ENCODE measurements at places on chromosomes 16 and 17.

GRCh38 chr16:66948134-66948836 lies 12.8 kb upstream of the CES3 start:
- no peak for DNase-seq

DNA sequence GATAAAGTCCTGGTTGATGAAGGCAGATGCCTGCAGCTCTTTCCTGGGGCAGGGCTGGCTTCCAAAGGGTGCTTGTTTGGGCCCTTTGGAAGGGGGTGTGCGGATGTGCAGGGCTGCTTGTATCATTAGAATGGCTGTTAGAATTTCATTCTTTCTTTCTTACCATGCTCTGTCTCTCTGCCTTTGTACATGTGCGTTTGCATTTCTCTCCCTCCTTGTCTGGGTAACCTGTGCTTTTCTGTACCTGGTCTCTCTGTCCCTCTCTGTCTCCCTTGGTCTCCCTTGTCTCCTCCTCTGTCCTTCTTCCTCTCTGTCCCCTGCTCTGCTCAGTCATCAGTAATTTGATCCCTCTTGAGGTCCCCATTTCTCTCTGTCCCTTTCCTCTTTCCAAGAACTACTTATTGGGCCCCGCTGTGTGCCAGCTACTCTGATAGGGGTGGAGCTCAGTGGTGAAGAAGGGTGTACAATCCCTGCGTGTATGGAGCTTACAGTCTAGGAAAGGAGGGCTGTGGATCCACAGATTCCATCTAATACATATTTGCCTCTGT lies 69.3 kb downstream of the PLCG2 start:
- DNase-seq: no peak

DNA sequence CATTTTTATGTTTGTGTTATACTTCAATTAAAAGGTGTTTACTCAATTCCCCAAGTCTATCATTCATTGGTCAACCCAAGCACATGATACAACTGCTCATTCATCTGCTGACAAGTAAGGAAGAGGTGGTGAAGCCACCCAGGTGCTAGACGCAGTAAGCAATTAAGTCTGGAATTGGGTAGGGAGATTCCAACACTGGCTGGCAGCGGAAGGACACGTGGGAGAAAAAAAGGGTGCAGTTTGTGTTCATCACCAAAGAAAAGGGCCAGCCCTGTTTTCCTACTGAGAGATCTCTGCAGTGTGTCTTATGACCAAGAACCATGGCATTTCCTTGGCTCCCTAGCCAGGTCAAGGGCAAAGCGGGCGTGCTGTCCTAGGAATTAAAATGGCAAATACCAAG lies 11.8 kb upstream of the ZNF23 start:
- DNase-seq: no peak

DNA sequence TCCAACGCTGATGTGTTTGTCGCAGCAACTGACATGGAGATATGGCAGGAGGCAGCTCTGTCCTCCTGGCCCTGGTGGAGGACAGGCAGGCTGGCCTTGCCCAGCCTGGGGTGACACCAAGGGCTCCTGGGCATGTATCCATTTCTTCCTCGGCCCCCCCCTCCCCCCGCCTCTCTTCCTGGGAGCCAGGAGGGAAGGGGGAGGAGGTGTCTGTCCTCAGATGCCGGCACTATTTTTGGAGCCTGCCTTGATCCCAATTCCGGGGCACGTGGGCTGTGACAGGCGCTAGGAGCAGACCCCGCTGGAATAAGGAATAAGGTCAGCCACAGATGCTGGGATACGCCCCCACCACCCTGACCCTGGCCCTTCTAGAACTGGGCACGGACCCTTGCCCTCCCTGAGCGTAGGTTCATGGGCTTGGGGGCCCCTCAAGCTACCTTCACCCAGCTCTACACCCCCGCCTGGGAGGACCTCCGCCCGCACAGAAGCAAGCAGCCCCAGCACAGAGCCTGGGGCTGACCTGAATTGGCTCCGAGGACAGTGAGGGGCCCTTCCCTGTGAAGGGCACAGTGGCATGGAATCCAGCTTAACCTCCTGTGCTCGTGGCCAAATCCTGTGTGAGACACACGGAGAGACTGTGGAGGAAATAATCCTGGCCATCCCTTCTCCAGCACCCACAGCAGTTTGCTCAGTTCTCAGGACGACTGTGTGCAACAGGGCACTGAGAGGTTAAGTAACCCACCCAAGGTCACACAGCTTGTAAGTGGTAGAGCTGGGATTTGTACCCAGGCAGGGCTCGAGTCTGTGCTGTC lies 24.1 kb downstream of the SEC14L5 start:
- no peak for DNase-seq

- DNase-seq: no peak
These were observed 1.7 kb upstream of the NPIPB7 start for GRCh38 chr16:28473714-28474265.

GRCh38 chr17:82291582-82292250 lies 18.2 kb upstream of the CSNK1D start:
- DNase-seq: no peak

- peak; percentile 28 for DNase-seq
These were observed 9.5 kb upstream of the TCF25 start for GRCh38 chr16:89863741-89864526.

DNA sequence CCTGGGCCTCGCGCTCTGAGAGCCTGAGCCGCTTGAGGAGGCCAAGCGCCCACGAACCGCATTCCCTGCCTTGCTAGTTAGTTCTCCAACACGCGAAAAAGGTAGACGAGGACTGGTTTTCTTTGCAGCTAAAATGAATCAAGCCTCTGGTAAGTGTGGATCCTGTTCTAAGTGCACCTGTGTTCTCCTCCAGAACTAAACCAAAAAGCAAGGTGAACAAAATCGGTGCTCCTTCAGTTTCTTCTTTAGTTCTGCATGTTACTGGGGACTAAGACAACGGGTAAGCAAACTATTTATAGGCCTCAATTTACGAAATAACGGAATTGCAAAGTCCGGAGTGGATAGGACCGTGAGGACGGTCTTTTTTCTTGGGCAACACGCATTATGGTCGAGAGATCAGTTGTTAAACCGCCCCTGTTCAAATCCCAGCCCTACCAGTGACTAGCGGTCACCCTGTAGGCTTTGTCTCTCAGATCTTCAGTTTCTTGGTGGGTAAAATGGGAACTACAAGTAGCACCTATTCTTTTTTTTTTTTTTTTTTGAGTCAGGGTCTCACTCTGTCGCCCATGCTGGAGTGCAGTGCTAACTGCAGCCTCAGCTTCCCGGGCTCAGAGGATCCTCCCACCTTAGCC lies 993 bp upstream of the ANKRD11 start:
- DNase-seq: no peak

DNA sequence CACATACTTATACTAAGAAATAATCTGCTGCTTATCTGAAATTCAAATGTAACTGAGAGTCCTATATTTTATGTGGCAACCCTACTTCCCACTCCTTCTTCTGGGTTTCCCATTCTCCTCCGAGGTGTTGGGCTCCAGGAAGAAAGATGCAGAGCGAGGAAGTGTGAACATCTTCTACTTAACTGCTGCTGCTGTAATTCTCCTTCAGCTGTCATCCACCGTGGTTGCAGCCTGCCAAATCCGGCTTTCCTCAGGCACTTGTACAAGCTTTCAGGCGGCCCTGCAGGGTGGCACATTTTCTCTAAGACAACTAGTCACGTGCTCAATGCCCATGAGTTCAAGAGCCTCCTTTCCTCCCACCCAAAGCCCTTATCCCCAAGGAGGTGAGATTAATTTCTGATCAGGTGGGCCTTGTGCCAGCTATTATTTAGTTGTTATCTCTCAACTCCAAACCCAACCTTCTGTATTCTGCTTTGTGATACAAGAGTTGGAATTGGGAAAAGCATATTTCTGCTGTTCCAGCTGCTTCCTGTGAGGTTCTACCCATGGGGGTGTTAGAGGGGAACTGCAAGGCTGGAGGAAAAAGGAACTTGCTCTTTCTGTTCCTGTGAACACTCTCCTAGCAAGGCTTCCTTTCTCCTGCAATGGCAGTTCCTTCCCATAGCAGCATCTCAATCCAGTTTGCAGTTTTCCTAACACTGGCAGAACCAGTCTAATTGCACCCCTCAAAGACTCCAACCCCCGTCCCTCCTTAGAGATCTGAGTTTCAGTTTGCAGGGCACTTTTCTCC lies 67.6 kb upstream of the RBBP6 start:
- no peak for DNase-seq

GRCh38 chr17:19706791-19707727 lies 9.3 kb downstream of the SLC47A2 start:
- no peak for DNase-seq

DNA sequence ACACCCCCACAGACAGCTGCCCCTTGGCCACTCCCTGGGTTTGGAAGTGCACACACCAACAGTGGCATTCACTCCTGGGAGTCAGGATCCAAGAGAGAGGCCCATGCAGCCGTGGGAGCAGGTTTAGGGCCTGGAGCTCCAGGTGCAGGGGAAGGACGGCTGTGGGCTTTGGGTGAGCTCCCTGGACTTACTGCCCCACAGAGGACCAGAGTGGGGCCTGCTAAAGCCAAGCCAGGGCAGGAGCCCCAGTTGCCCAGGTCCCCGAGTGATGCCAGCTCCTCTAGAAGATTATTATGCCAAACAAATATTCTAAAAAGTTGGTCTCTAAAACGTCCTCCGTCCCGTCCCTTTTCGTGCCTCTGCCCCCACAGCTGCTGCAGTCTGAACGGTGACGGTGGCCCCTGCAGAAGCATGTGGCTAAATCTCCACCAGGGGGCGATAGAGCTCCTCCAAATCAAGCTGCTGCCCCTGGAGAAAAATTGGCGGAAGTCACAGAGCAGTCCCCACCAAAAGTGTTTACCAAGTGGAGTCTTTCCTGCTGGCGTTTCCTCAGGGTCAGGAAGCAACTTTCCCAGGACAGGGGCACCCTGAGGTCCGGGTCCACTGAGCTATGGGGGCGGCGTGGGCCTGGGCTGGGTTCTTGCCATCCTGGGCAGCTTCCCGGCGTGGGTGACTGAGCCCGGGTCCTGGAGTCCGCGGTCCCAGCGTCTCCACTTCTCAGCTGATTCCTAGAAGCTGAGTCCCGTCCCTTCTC lies 4.2 kb downstream of the ARMC7 start:
- DNase-seq: peak; percentile 85

DNA sequence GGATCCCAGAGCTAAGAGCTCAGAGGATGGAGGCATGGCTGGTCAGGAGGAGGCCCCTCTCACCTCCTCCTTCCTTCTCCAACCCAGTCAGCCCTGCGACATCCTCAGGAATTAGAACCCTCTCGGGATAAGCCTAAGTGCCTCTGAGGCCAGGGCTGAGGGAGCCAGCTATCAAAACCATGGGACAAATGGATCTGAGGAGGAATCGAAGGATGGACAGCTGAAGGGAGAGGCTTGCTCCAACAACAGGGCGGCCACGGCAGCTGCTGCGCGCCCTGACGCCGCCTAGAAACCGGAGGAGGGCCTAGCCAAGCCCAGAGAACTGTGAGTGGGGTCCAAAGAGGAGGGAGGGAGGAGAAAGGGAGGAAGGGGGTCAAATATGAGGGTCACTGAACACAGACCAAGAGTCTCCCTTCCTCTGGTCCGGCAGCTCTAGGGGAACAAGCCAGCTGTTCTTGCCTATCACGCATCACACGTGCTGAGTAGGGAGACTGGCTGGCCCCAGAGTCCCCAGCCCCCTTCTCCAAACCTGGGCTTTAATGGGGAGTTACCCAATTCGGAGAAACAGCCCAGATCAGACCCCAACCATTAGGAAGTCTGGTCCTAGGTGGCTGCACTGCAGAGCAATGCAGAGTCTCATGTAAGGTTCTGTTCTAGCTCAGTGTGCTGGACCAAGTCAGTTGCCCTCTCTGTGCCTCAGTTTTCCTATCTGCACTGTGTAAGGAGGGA lies 5.9 kb upstream of the HOXB13 start:
- DNase-seq: no peak

- no peak for DNase-seq
These were observed 3.2 kb downstream of the ZSCAN10 start for GRCh38 chr16:3095869-3096268.

- no peak for DNase-seq
These were observed 28.7 kb downstream of the GSE1 start for GRCh38 chr16:85641776-85642176.

DNA sequence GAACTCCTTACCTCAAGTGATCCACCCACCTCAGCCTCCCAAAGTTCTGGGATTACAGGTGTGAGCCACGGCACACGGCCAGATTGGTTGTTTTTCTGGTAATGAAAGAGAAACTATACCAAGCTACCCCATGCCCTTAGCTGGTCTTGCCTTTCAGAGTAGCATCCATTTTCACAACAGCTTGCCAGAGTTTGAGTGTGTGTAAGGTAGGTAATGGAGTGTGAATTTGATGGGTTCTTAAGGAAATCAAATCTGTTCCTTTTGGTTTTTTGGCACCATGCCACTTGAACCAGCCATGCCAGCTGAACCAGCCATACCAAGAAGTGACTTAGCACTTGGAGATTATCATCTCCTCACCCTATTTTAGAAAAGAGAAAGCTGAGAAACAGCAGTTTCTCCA lies 5.1 kb downstream of the CALCOCO2 start:
- no peak for DNase-seq

DNA sequence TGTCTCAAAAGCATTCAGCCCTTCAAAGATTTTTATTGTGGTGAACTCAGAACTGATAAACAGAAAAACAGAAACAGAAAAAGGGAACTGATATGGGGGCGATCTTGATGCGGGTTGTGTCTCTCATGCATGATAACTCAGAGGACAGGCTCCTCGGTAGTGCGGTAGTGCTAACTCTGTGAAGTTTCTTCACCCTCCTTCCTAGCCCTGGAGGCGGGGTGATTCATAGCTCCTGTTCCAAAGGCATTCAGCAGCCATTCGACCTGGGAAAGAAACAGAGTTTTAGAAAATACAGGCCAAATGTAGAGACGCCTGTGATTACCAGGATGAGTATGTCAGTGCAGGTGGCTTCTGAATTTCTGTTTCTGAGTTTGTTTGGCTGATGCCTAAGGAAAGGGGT lies 5.5 kb upstream of the MAF start:
- no peak for DNase-seq

GRCh38 chr16:86101897-86102157 lies 202.9 kb downstream of the IRF8 start:
- no peak for DNase-seq

GRCh38 chr17:36496018-36496789 lies 9.7 kb downstream of the ZNHIT3 start:
- DNase-seq: no peak

All from activated CD4-positive, CD25-positive, alpha-beta regulatory T cell treated with anti-CD3 and anti-CD28 coated beads, Interleukin-2, amount 50 U/mL, for 16 hours (primary cell).